Sigmoid colon (tissue), 7 donors: ENCODE measurements at places on chromosomes 6 and 20. TPM values are rescaled to one million over a fixed set of nuclear protein-coding genes. Genes with fewer than 3 reads are reported as not detected.

GRCh38 chr6:37176268-37177076, 6.5 kb downstream of the PIM1 start:
- DNase-seq, result no peak
- no peaks in the 10 kb centered on the region for H3K4me1 ChIP-seq
- no peaks in the 10 kb centered on the region for H3K27me3 ChIP-seq

GRCh38 chr20:58021481-58021880, 207.0 kb downstream of the ANKRD60 start:
- no peaks in the 10 kb centered on the region for H3K27me3 ChIP-seq
- peak overlapping the region; percentile 5 for H3K27ac ChIP-seq
- DNase-seq, result peak; percentile 77
- H3K36me3 ChIP-seq, result no peaks in the 10 kb centered on the region
- H3K4me3 ChIP-seq, result no peak overlapping the region
- H3K4me1 ChIP-seq, result no peaks in the 10 kb centered on the region

GRCh38 chr6:145863988-145864616, 49.5 kb upstream of the FBXO30 start:
- no peaks in the 10 kb centered on the region for H3K27me3 ChIP-seq
- H3K4me3 ChIP-seq, result no peak overlapping the region
- H3K36me3 ChIP-seq, result no peaks in the 10 kb centered on the region
- H3K27ac ChIP-seq, result no peak overlapping the region
- DNase-seq, result no peak

GRCh38 chr6:12479881-12480280, 189.7 kb downstream of the EDN1 start:
- no peak for DNase-seq
- no peaks in the 10 kb centered on the region for H3K27me3 ChIP-seq
- no peak overlapping the region for H3K4me3 ChIP-seq
- H3K36me3 ChIP-seq, result no peaks in the 10 kb centered on the region

- DNase-seq, result peak; percentile 90
- H3K27ac ChIP-seq, result peak overlapping the region; percentile 87
- peaks cover 70% of the 10 kb centered on the region for H3K4me1 ChIP-seq
- peak overlapping the region; percentile 23 for H3K4me3 ChIP-seq
- no peaks in the 10 kb centered on the region for H3K36me3 ChIP-seq
Observed at GRCh38 chr6:108944707-108945680, 96.8 kb downstream of the ARMC2 start.

- no peak for DNase-seq
- H3K27ac ChIP-seq, result no peak overlapping the region
- no peaks in the 10 kb centered on the region for H3K27me3 ChIP-seq
- H3K4me1 ChIP-seq, result peaks cover 51% of the 10 kb centered on the region
- H3K36me3 ChIP-seq, result peaks cover 3% of the 10 kb centered on the region
- no peak overlapping the region for H3K4me3 ChIP-seq
Observed at GRCh38 chr20:50099113-50099512, 13.8 kb downstream of the UBE2V1 start.

- H3K36me3 ChIP-seq, result peaks cover 19% of the 10 kb centered on the region
- no peak for DNase-seq
- no peaks in the 10 kb centered on the region for H3K27me3 ChIP-seq
- H3K4me3 ChIP-seq, result no peak overlapping the region
- no peak overlapping the region for H3K27ac ChIP-seq
Observed at GRCh38 chr20:36812594-36813463, 39.3 kb upstream of the DSN1 start.

DNA sequence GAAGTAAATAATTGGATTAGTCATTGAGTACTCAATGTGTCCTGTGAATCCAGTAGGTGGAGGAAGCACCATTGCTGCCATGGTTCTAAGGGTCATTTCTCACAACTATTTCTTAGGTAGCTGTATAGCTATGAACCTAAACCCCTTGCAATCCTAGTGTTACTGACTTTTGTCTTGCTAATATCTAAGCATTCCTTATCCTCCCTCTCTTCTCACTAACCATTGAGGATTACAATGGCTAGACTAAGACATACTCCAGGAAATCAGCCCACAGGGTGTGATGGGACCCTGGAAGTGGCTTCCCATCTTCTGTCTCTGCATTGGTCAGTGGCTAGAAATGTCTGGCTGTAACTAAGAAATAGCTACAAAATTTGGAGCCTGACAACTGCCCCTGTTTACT, 27.3 kb upstream of the FOXA2 start:
- no peak overlapping the region for H3K4me3 ChIP-seq
- no peak for DNase-seq
- no peaks in the 10 kb centered on the region for H3K36me3 ChIP-seq
- no peaks in the 10 kb centered on the region for H3K4me1 ChIP-seq
- H3K27ac ChIP-seq, result no peak overlapping the region
- peaks cover 20% of the 10 kb centered on the region for H3K27me3 ChIP-seq

- no peak for DNase-seq
- H3K4me3 ChIP-seq, result no peak overlapping the region
- no peaks in the 10 kb centered on the region for H3K4me1 ChIP-seq
- no peaks in the 10 kb centered on the region for H3K27me3 ChIP-seq
Observed at GRCh38 chr6:84515067-84515466, 249.3 kb downstream of the TBX18 start.

DNA sequence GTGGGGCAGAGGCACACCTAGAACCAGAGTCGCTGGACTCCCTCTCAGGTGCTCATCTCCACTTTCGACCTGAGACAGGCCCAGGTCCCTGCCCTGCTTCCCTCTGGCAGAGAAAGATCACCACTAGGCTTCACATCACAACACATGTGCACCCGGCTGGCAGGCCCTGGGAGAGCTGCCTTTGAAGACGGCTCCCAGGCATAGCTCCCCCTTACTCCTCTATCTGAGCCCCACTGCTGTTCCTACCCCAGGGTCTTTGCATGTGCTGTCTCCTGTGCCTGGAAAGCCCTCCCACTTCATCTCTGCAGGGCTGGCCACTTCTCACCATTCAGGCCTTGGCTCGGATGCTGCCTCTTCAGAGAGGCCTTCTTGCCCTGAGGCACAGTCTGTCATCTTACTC, 89.2 kb downstream of the NOL4L start:
- H3K4me1 ChIP-seq, result no peaks in the 10 kb centered on the region
- no peaks in the 10 kb centered on the region for H3K36me3 ChIP-seq
- peak; percentile 40 for DNase-seq

DNA sequence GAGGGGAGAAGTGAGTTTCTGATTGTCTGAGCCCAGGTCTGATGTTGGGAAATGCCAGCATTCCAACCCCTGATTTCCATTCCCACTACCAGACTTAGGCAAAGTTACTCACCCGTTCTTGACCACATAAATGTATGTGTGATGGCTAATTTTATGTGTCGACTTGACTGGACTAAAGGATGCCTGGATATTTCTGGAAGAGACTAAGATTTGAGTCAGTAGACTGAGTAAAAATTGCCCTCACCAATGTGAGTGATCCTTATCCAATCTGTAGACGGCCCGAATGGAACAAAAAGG, 95.8 kb upstream of the TAB2 start:
- H3K4me1 ChIP-seq, result peaks cover 16% of the 10 kb centered on the region
- H3K27ac ChIP-seq, result no peak overlapping the region
- H3K36me3 ChIP-seq, result no peaks in the 10 kb centered on the region
- no peaks in the 10 kb centered on the region for H3K27me3 ChIP-seq

DNA sequence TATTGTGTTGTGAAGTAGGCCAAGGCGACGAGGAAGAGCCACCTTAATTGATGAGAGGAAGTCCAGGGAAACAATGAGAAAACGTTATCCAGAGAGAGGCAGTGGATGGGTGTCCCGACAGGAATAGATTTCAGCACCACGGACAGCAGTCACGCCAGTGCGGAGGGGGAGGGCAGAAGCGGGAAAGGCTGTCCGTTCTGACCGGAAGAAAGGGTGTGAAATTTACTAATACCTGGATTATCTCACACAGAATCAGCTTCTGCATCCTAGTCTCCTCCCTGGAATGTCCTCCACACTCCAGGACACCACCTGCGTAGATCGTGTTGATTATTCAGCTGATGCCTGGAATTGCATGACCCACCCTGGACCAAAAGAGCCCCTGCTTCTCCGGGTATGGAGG, 7.4 kb upstream of the BPIFA3 start:
- peaks cover 24% of the 10 kb centered on the region for H3K27me3 ChIP-seq
- no peak overlapping the region for H3K27ac ChIP-seq
- no peak for DNase-seq
- no peak overlapping the region for H3K4me3 ChIP-seq

DNA sequence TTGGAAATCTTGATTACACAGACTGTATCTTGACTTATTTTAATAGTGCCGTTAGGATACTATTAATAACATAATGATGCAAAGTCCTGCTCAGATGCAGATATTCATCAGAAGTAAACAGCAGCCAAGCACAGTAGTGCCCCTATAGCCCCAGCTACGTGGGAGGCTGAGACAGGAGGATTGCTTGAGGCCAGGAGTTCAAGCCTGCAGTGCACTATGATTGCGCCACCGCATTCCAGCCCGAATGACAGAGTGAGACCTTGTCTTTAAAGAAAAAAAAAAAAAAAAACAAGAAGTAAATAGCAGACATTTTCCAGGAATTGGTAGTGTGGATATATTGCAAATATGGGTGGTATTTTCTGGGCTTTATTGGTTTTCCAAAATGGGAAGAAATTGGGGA, 61.8 kb downstream of the TULP4 start:
- no peak overlapping the region for H3K27ac ChIP-seq
- no peaks in the 10 kb centered on the region for H3K27me3 ChIP-seq
- H3K4me1 ChIP-seq, result no peaks in the 10 kb centered on the region
- DNase-seq, result no peak
- no peaks in the 10 kb centered on the region for H3K36me3 ChIP-seq

DNA sequence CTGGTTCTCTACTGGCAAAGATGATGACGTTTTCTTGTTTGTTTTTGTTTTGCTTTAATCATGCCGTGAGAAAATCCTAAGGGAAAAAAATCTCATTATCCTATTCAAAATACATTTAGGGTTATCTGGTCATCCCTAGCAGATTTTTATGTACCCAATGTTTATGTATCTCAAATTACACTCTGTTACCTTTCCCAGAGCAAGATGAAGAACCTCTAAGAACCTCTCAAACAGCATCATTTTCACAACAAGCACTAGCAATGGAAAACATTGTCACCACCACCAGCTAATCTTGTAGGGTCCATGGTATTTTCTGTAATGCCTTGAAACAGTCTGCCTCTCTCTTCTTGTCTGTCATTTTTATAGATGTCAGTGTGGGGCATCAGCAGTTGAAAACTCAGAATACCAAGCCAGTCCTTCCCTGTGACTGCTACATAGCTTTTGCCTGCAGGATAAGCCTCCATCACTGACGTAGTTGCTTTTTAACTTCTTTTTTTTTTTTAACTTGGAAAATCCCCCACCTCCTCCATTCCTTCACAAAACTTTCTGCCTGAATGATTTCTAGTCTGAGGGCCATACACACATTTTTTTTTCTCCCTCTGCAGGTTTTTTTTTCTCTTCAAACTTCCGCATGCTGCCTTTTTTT, 2.4 kb upstream of the SNAP25 start:
- no peaks in the 10 kb centered on the region for H3K36me3 ChIP-seq
- H3K27ac ChIP-seq, result no peak overlapping the region
- H3K27me3 ChIP-seq, result peaks cover 15% of the 10 kb centered on the region
- H3K4me3 ChIP-seq, result no peak overlapping the region

- no peaks in the 10 kb centered on the region for H3K27me3 ChIP-seq
- H3K27ac ChIP-seq, result no peak overlapping the region
- H3K4me1 ChIP-seq, result peaks cover 17% of the 10 kb centered on the region
- no peaks in the 10 kb centered on the region for H3K36me3 ChIP-seq
Observed at GRCh38 chr6:40912158-40912946, 126.7 kb downstream of the UNC5CL start.

DNA sequence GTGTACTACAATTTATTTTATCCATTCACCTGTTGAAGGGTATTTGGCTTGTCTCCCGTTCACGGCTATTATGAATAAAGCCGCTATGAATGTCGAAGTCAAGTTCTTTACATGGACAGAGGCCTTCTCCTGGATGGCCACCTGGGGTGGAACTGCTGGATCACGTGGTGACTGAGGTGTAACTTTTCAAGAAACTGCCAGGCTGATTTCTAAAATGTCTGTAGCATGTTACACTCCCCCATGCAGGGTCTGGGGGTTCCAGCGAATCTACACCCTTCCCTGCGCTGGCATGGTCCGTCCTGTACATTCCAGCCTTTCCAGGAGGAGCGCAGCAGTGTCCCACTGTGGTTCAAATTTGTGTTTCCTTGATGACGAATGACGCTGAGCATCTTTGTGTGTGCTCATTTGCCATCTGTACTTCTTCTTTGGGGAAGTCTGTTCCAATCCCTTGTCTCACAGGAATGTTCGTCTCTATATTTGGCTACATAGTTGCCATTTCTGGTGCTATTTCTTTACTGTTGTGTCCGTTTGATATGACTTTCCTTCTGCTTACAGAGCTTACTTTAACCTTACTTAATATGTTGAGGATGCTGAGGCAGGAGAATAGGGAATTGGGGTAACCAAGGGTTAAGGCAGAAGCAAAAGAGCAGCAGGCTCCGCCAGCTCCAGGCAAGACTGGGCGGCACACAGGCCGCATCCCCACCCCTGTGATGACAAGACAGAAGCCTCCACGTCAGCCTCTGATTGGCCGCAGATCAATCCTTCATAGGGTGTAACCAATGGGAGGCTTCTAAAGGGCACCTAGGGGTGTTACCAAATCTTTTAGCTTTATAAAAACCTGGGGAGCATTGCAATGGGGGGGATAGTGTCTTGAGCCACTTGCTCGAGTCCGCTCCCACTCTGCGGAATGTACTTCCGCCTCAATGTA, 106.6 kb downstream of the TAF4 start:
- no peak overlapping the region for H3K4me3 ChIP-seq
- H3K36me3 ChIP-seq, result no peaks in the 10 kb centered on the region
- DNase-seq, result peak; percentile 29

- no peaks in the 10 kb centered on the region for H3K27me3 ChIP-seq
- peaks cover 13% of the 10 kb centered on the region for H3K4me1 ChIP-seq
- no peak for DNase-seq
- H3K27ac ChIP-seq, result no peak overlapping the region
- H3K36me3 ChIP-seq, result no peaks in the 10 kb centered on the region
- no peak overlapping the region for H3K4me3 ChIP-seq
Observed at GRCh38 chr6:130811932-130812331, 15.3 kb upstream of the SMLR1 start.

GRCh38 chr6:50925548-50925947, 106.9 kb downstream of the TFAP2B start:
- H3K27ac ChIP-seq, result no peak overlapping the region
- no peaks in the 10 kb centered on the region for H3K36me3 ChIP-seq
- no peak overlapping the region for H3K4me3 ChIP-seq
- no peak for DNase-seq

- H3K4me1 ChIP-seq, result no peaks in the 10 kb centered on the region
- no peak for DNase-seq
- no peaks in the 10 kb centered on the region for H3K27me3 ChIP-seq
Observed at GRCh38 chr20:35831971-35832370, 60.2 kb downstream of the PHF20 start.

- peaks cover 11% of the 10 kb centered on the region for H3K4me1 ChIP-seq
- no peaks in the 10 kb centered on the region for H3K36me3 ChIP-seq
- DNase-seq, result peak; percentile 95
- no peaks in the 10 kb centered on the region for H3K27me3 ChIP-seq
- H3K27ac ChIP-seq, result peak within 1 kb of the TSS; percentile 84
Observed at GRCh38 chr6:29723262-29723665, at the start of gene HLA-F. Gene HLA-F (plus strand): TSS chr6:29723434. CDS start chr6:29723464, 30 bp downstream.

Gene NNAT
- total RNA-seq, result 105 TPM

Gene KIAA1586
- 13.8 TPM for total RNA-seq

Gene PPIL1
- 22.9 TPM for total RNA-seq

Gene C4A
- 46.7 TPM for total RNA-seq

Gene HCRTR2
- not detected for total RNA-seq

Gene DXO
- 11.4 TPM for total RNA-seq

Gene SYTL3
- 3.3 TPM for total RNA-seq

Gene BLTP3A
- total RNA-seq, result 6.7 TPM

Gene ENPP3
- 0.49 TPM for total RNA-seq

Gene PROKR2
- not detected for total RNA-seq

Gene CD83
- total RNA-seq, result 1.6 TPM

Gene KIF25
- 0.54 TPM for total RNA-seq

Gene HS3ST5
- total RNA-seq, result 0.54 TPM
